ENCODE measurements at places on chromosomes 4 and X.

DNA sequence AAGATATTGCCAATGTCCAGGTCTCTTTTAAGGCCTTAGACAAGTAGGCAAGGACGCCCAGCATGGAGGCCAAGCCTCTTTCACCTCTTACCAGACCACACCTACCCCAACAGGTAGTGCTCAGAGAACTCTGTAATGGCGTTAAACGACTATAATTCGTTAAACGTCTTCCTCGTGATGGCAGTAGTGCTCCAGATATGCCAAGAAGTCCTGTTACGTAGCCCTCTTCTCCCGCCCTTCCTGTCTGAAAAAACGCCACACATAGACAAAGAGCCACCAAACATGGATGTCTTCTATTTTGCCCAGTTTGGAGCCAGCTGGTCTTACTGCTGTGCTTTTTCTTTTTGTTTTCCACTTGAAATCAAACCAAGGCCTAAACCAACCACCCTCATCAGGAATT lies 190.7 kb downstream of the OR13H1 start:
- peak; percentile 59 for DNase-seq

DNA sequence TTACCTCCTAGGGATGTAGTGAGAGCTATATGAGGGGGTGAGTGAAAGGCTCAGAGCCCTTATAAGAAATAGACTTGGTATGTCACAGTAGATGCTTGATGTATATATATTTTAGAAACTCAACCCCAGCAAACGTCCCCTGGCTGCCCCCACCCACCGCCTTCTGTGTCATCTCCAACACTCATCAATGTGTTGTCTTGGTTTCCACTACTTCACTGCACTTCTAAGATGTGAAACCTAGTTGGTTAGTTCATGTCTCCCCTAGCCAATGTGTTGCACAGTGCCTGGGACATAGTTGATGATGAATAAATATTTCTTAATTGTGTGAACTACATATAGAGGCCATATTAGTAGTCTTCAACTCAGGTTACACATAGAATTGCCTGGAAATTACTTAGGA lies 4.4 kb downstream of the FGFBP2 start:
- DNase-seq = no peak

- DNase-seq = no peak
Measured at GRCh38 chr4:175531405-175532091, 280.5 kb downstream of the GPM6A start.

GRCh38 chr4:132564920-132565319 lies 584.2 kb upstream of the PCDH10 start:
- DNase-seq = no peak

DNA sequence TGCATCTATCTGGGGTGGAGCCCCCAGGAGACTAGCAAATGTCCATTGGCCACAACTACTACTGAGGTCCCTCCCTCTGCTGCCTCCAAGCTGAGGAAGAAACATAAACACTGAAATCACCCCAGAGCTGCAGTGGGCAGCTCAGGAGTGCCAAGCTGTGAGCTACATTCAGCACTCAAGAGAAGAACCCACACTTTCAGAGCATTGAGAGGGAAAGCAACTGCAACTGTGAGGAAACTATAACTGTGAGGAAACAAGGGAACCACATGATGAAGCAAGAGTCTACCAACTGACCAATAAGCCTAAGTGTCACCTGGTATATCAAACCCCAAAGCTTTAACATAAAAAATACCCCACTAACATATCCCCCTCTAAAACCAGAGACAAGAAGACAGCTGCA lies 373.5 kb upstream of the TACR3 start:
- DNase-seq = no peak

DNA sequence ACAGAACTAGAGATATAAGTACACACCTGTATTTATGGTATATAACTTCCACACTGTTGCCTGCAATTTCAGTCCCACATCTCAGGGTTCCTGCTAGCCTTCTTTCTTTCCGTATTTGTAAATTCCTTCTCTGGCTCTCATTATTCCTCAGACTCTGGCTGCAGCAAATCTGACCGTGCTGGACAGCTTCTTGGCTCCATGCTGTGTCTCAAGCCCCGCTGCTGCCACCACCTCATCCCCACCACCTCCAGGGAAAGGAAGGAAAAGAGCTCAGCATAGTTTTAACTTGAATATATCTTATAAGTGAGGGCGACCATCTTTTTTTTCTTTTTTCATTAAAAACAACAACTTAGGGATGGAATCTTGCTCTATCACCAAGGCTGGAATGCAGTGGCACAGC lies 155.6 kb upstream of the CXCL13 start:
- no peak for DNase-seq

DNA sequence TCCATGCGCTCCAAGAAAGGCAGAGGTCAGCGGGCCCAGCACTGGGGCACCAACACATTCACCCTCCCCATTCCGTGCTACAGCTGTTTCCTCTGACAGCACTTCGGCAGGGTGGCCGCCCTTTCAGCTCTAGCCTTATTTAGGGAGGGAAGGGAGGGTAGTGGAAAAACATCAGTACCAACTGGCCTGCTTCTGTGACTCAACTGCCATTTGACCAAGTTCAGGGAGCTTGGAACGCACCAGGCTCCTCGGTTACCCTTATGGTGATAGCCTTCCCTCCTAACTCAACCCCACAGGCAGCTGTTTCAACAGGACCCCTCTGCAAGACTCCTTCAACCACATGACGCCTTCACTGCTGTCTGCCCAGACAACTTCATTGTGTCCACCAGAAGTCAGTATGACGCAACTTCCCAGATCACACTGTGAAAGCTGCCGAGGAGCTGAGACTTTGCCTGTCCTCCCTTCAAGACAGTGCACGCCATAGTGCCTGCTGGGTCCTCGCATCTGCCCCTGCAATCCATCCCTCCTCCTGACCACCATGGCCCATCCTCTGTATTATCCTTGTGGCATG lies 132.2 kb downstream of the AFAP1 start:
- no peak for DNase-seq

GRCh38 chr4:38621831-38622230 lies 42.2 kb upstream of the KLF3 start:
- no peak for DNase-seq

DNA sequence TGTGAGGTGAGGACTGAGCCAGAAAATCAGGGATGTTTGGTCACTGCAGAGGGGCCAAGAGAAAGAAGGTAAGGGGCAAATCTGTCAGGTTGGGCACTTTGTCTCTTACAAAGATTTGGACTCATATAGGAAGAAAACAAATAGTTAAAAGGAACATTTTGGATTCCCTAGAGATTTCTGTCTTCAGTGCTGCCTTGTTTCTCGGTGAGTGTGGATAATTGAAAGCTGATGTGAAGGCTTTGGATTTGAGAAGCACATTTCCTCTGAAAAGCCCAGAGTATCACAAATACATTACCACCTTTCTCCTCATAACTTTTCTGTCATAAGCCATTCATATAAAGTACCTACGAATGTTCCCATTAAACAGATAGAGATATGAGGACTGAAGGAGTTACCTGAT lies 107.5 kb downstream of the ATG4A start:
- DNase-seq = no peak

GRCh38 chr4:6115342-6115741 lies 85.0 kb downstream of the JAKMIP1 start:
- DNase-seq = no peak

DNA sequence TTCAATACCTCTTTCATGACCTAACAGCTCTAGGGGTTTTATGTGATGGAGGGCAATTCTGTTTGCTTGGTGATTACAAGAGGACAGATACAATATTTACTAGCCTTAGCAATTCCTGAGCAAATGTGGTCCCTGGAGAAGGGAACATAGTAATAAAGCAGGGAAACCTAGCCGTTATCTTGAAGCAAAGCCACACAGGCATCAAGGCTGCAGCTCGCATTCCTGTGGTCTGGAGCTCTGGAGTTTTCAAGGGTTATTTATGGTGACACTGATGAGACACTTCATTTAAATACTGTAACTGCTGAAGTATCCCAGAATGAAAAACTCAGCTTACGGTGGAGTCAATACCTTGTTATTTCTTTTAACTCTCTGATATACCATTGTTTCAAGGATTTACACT lies 66.8 kb downstream of the AFF2 start:
- DNase-seq = no peak

DNA sequence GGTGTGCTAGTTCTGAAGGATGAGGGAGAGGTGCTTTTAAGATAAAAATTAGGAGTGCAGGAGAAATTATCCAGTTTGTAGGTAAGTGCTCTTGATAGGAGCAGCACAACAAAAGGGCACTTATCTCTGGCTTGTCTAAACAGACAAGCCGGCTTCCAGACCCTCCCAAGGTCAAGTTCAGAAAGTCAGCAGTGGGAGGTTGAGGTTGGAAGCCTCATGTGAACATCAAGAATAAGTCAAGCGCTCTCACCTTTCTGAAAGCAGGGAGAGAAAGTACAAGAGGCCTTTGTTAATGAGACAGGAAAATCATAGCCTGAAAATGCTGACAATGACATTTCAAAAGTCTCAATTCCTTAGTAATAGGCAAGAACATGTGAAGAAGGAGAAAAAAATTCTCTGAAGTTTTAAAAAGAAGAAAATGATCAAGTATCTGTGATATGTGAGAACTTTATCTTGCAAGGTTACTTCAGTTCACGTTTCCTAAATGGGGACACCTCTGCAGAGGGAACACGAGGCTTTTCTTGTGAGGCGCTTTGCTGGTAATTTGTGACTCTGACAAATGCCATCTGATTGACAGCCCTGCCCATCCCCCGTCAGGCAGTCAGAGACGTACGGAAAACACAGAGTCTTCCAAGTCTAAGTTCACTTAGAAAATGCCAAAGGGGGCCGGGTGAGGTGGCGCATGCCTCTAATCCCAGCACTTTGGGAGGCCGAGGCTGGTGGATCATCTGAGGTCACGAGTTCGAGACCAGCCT lies 62.2 kb downstream of the TIGD2 start:
- no peak for DNase-seq

DNA sequence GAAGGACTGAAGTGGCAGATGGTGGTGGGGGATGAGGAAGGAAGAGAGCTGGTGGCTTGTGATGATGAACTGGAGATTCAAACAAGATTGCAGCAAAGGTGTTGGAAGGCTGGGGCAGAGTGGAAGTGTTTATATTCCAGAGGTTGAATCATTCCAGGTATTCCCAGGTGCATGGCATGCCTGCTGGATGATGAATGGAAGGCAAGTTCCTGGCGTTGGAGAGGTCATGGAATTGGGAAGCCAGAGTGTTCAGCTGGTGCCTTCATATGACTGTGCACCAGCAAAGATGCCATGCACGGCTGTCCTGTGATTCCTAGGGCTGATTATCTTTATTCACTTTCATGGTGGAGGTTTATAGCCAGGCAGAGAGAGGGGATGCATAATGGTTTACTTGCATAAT lies 135.8 kb upstream of the PUDP start:
- no peak for DNase-seq

DNA sequence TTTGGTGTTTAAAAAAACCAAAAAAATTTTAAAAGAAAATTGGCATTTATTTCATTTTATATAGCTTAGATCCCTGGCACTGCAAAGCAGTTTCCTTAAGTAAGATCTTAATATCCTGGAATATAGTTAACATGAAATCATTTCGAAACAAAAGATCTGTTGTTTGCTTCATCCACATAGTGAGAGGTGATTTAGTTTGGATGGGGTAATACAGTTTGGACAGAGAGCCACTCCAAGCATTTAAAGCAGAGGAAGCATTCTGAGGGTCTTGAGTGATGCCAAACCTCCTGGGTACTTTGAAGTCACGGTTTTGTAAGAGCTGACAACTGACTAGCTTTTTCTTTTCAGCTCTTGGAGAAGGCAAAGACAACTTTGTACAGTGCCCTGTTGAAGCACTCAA lies 28.7 kb downstream of the NOCT start:
- no peak for DNase-seq

DNA sequence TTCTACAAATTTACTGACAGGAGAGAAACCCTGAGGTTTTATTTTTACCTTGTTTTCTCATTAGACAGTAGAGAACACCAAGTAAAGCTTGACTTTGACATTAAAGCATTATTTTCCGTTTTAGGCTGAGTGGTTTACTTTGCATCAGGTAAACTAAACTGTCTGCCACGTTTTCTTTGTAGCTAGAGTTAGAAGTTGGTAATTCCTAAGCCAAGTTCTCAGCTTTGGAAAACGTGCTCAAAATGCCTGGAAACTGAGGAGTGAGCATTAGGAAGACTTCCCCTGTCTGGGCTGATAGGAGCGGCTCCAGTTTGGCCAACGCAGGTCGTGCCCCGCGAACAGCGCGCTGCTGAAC lies 819 bp downstream of the PDLIM3 start:
- DNase-seq = no peak

Data from ascending aorta (tissue), 2 donors.